CD4-positive, alpha-beta T cell treated with Interleukin-17A for 4 hours (primary cell): ENCODE measurements at places on chromosomes 6 and 20.

GRCh38 chr6:88972504-88973423 is 9.3 kb upstream of the RNGTT start:
- DNase-seq, result no peak

- no peak for DNase-seq
These were observed 52.1 kb downstream of the YTHDF1 start for GRCh38 chr20:63163596-63164483.

DNA sequence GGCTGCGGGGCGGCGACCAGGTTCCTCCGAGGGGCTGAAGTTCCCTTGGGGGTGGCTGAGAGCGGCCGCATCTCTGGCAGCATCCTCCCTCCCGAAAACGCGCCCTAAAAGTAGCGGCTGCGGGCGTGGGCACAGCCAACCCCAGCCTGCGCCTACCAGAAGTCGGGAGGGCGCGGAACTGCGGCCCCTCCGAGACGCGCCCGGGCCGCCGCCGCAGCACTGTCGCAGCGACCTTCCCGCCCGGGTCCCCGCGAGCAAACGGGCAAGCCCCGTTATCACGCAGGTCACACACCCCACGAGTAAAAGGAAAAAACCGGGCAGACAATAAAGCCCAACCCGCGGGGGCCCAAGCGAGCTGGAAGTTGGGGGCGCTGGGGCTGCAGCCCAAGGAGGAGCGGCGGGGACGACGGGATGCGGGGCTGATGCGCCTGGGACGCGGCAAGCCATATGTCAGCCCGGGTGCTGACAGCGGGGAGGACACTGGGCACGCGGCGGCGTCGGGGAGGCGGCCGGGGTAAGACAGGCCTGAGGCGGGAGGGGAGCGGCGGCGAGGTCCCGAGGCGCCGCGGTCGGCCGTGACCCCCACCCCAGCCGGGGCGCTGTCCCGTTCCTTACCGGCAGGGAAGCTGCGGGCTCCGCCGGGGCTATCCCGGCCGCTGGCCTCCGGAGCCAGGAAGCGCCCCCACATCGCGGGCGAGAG is 659 bp downstream of the CEP85L start:
- DNase-seq, result peak; percentile 54

- no peak for DNase-seq
These were observed 63.6 kb downstream of the EDN1 start for GRCh38 chr6:12353731-12354130.

GRCh38 chr6:139829576-139829975 is 455.1 kb upstream of the CITED2 start:
- DNase-seq, result no peak

DNA sequence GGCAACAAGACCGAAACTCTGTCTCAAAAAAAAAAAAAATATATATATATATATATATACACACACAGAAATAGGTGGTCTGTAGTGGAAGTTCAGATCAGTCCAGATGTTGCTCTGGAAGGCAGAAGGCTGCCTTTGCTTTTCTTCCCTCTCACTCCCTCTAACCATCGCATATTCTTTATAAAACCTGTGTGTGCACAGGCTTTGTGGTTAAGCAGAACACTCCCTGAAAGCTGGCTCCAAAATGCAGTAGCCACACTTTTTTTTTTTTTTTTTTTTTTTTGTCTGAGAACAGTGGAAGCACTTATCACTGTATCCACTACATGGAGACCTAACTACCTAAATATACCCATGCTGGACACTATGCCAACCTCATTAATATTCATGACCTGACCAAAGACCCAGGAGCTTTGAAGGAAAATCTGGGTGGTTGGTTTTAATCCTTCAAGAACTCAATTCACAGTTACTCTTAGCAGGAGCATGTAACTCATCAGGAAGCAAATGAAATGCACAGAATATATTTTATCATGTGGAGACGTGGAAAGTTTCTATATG is 20.0 kb upstream of the GFOD1 start:
- no peak for DNase-seq
